Hematopoietic multipotent progenitor cell treated with erythropoietin and hydrocortisone succinate and interleukin-3 and kit ligand, for 17 days (in vitro differentiated cells): ENCODE measurements at places on chromosomes 11 and 22.

DNA sequence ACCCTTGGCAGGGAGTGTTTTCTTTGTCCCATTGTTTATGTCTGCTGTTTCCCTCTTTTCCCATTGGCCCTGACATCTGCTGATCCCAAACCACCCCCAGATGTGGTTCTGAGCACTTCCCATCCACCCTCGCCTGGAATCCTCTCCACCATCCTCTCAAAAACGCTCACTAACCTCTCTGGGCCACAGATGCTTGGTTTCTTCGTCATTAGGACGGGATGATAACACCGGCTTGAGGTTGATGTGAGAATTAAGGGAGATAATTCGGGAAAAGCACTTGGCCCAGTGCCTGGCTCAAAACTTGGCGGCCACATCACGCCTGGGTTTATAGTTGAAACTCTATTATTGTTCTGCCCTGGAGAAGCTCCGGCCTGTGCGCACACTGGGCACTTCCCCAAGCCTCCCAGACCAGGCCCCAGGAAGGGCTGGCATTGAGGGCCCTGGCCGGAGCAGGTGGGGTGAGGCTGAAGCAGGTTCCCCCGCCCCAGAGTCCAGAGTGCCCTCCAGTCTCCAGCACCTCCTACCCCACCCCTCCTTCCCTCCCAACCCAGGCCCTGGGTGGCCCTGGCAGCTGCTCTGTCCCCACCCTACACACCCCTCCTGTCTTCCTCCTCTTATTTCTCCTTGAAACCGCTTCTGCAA, 63.7 kb downstream of the CYTH4 start:
- DNase-seq = no peak

DNA sequence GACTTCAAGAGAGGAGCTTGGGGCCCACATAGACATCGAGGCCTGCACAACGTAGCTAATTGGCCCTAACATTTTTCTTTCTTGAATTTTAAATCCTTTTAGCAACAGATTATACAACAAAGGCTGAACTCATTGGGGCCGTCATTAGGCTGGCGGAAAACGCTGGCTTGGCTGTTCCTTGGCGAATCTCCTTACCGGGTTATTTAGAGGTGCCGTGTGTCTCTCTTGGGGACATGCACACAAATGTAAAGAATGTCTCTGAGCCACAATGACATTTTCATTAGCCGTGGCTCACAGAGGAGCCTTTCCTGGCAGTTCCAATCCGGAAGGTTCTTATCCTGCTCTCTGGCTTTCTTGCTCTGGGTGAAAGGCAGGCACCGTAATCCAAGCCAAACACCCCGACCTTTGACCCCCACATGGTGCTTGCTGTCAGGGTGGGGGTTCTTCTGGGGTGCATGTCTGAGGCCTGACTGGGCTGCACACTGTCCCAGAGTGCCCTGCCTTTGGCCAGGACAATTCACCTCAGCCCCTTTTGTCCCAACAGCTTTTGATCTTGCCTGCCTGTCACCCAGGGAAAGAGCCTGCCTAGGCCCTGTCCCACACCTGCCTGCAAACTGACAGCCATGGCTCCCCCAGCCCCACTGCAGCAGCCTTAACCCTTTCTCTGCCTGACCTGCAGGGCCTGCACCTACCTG, 9.2 kb upstream of the FGF3 start:
- no peak for DNase-seq

DNA sequence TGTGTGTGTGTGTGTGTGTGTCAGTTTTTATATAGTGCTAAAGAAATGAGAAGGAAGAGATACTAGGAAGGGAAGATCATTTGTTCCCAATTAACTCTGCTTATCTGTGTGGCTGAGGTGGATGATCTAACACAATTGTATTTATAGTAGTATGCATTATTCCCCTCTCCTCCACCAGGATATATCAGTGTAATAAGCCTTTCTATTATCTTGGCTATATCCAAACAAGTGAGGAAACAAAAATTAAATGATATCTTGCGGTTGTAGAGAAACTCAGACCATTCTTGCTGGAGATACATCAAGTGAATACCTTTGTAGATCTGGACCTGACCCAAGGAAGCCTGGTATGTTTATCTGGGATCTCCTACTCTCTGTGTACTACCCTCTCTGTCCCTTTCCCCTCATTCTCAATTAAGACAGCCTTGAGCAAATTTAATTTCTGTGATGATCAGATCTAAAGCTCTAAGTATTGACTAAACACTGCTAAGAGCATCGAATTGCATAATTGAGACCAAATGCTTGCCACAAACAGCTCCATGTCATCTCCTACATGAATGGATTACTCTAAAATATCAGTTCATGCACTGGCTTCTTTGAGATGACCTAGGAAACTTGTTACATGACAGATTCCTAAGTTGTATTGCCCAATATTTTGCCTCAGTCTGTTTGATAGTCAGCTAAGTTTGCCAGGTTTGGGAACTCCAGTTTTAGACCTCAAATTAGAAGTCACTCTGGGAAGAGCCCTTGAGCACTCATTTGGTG, 185.3 kb upstream of the CTSC start:
- DNase-seq = no peak

DNA sequence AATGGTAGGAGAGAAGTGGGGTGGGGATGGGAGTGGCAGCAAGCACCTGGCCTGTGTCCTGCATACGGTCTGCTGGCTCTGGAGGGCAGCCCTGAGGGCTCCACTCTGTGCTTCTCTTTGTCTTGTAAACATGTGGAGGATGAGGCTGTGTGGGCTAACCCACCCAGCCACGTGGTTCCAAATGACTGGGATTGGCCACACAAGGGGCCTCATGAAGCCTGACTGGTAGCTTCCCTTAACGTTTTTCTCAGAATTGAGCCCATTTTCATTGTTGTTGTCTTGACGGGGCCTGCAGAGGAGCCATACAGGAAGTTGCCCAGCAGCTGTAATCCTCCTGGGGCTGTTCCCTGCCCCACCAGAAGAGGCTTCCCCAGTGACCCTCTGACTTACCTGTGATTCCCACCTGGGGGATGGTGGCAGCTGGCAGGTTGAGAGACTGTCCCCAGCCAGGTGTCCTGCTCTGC, 18.0 kb downstream of the DERL3 start:
- no peak for DNase-seq

DNA sequence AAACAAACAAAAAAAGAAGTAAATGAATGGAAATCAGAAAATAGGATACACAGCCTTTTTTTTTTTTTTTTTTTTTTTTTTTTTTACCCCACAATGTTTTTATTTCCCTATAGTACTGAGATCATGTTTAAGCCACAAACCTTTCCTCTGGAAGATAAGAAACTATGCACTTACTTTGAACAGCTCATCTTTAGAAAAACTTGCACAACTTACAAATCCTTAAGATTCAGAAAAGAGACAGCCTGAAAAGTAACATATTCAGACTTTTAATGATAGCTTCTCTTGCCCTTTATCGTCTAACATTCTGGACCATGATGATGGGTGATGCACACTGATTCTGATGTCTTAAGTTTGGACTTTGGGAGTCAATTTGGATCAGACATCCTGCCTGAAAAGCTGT, 80.3 kb downstream of the TNRC6B start:
- no peak for DNase-seq

DNA sequence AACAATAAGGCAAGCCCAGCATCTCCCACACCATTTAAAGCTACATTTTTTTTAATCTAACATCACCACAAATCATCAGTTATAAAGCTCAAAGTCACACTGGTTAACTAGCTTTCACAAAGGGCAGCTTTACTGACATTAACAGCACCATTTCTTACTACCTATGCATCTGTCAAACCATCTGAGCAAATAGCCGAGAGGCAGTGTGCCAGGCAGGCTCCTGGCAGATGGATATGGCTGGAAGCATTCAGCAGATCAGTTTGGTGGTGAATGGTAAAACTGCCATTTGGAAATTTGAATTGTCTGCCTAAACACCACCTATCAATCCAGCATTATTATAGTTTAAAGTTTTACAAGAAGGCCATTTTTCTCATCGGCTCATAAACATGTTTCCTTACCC, 131.2 kb downstream of the TTC28 start:
- no peak for DNase-seq

DNA sequence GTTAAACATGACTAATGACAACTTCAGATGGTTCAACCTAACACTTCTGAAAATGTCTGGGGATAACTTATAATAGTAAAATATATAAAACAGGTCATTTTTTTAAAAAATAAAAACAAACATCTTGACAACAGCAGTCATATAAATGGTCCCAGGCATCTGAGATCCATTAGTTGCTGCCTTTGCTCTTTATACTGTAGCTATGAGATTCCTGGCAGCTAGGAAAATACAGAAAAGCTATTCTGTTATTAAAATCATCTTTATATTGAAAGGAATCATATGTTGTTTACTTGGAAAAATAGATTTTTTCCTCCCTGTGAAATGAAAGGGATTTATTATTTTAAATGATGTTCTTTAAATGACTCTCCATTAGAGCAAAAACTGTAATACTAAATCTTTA, 55.7 kb upstream of the DEUP1 start:
- no peak for DNase-seq

GRCh38 chr11:116857936-116858335, 20.5 kb upstream of the APOA1 start:
- no peak for DNase-seq

GRCh38 chr11:70065318-70066135, 12.6 kb upstream of the ANO1 start:
- DNase-seq = no peak

DNA sequence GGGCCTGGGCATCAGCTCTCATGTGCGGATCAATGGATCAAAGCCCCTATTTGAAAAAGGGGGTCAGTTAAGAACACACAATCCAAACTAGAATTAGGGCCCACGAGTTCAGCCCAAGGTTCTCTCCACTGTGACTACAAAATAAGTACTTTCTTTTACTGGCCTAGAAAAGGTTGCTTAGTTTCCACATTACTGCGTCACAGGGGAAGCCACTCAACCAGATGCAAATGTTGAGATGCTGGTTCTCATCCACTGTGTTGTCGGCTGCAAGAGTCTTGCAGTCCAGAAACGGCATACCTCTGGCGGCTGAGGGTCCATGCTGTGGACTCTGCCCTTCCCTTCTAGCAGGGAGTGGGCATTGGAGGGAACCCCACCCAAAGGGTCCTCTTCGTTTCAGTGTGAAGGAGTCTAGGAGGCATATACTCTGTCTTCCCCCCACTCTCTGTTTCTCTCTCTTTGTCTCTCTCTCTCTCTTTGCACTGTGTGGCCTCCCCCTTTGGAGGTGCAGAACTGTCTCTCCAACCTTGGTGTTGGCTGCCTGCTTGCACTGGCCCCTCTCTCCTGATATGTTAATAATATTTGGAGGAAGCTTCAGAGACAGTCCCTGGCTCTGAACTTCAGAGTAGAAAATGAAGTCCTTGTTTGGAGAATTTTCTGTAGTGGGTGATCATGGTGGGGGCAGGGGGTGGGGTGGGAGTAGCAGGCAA, 99.0 kb upstream of the NNMT start:
- DNase-seq = no peak

DNA sequence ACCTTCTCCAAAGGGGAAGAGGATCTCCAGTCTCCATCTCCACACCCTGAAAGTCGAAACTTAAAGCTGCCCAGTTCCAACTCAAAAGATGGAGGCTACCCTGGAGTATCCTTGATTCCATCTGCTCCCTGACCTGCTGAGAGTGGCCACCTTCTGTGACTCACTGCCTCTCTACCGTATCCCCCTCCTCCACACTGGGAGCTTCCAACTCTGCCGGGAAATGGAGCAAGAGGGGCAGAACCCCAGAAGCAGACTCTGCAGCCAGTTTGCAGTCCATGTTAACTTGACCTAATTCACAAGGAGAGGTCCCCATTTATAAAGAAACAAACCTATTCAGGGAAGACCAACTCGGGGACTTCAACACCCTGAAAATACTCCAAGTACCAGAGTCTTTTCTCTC, 22.0 kb upstream of the IRAG1 start:
- no peak for DNase-seq

- no peak for DNase-seq
Observed at GRCh38 chr11:2725368-2726300, 25.8 kb upstream of the KCNQ1OT1 start.

DNA sequence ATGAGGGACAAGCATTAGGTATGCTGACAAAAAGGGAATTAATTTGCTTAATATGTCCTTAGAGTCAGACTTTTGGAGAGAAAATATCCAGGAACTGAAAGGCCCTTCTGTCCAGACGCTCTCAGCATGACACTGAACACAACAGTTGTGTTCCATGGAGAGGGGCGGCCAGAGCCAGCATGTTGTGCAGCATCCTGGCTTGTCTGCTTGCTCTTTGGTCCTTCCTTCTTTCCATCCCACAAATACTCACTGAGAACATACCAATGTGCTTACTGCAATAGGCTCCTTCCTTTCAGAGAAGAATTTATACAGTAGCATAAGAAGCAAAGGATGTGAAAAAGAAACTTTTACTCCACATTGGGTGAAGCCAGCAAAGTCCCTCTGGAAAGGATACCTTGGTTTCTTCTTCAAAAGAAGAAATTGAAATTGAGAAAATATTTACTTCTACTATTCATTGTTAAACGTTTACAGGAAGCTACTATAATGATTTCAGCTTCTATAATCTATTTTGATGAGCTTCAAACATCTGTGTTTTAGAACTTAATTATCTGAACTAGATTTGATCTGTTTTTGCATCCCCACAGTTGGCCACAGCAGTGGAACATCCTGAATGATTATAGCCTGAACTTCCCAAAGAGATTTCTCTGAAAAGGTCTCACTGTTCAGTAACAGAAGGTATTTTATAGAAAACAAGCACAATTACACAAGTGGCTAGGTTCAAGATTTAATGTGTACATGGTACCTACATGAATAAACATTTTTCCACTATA, 304.1 kb upstream of the PITPNB start:
- no peak for DNase-seq

- peak; percentile 59 for DNase-seq
Observed at GRCh38 chr22:42648368-42649245, 585 bp downstream of the CYB5R3 start.

DNA sequence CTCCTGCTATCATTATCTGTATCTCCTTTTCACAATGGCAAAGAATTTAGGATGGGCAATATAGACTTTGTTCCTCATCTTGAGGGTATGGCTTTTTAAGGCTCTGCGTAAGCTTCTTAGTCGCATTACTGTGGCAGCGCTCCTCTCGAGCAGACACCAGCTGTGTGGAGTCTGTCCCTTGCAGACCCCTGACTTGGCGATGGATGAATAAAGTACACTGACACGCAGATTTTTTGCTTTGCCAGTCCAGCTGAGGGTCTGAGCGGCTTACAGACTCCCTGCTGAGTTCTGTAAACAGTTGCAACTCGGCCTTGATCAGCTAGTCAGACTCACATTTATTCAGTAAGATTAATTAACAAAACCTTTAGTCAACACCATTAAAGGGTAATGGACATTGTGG, 390.0 kb upstream of the CNTN5 start:
- DNase-seq = no peak
